ENCODE measurements at places on chromosomes 3 and 15.

DNA sequence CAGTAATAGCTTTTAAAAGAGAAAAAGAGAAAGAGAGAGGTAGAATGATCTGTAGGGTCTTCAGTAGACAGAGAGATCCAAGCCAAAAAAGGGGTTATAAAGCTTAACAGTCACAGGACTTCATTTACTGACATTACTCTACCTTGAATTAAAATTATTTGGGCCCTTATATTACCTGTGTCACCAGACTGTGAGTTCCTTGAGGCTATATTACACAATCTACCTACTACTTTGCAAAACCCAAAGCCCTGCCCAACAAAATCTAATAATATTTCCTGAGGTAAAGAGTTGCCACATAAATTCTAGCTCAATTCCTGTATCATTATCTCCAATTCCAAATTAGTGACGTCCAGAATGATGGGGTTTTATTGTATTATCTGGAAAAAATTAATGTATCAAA is 1.9 kb downstream of the UBR1 start:
- no peak for DNase-seq

DNA sequence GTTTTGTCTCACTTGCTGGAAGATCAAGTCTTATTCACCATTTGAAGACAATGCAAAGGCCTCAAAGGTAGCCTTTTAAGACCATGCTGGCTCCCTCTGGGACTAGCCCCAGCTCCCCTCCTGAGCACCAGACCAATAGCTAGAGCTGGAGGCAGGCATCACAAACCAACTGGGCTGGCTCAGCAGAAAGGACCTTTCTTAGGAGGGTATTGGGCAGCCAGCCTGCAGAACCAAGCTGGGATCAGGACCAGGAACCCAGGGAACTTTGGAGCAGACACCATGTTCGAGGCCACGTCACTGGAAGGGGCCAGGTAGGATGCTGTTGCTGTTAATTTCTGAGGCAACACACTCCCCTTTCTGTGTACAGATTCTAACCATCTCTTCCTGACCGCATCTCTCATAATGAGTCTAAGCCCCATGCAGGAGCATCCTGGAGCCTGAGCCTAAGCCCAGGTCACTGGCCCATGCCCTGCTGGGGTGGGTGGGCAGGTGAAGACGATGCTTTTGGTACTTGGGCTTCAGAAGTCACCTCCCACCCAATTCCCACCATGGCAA is 81.4 kb upstream of the KLF13 start:
- DNase-seq, result no peak

GRCh38 chr3:42183991-42184632 is 81.9 kb downstream of the CCK start:
- DNase-seq, result no peak

DNA sequence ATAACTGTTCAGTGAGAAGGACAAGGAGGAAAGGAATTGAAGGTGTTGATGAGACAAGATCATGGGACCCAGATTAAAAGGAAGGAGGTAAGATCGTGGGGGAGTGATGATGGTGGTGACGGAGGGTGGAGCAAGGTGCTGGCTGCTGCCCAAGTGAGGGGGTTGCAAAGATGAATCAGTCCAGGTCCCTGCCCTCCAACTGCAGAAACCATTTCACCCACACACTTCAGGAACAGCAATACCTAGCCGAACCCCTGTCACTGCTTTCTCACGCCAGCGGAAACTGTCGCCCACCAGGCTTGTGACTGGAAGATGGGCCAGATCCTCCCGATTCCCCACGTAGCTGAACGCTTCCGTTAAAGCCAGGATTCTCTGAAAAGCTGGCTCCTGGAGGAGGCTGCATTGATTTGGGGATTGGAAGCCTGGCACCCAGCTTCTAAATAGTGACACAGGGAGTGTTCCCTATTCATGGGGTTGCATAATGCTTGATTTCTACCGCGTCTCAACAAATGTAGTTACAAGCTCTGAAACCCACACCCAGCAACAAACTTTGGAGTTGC is 3.2 kb upstream of the LSG1 start:
- DNase-seq, result no peak

GRCh38 chr15:28208583-28208982 is 109.5 kb upstream of the OCA2 start:
- no peak for DNase-seq

DNA sequence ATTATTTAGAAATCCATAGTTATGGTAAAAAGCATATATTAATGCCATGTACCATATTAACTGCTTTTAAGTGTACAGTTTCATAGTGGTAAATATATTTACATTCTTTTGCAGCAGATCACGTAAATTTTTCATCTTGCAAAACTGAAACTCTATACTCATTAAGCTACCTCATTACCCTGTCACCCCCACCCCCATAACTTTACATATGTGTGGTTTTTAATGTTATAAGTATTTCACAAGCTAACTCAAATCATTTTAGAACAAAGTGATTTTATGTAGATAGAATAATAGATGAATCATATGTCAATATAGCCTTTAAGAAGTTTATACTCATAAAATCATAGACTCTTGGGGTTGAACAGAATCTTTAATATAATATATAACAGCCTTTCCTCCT is 7.1 kb upstream of the TP63 start:
- no peak for DNase-seq

DNA sequence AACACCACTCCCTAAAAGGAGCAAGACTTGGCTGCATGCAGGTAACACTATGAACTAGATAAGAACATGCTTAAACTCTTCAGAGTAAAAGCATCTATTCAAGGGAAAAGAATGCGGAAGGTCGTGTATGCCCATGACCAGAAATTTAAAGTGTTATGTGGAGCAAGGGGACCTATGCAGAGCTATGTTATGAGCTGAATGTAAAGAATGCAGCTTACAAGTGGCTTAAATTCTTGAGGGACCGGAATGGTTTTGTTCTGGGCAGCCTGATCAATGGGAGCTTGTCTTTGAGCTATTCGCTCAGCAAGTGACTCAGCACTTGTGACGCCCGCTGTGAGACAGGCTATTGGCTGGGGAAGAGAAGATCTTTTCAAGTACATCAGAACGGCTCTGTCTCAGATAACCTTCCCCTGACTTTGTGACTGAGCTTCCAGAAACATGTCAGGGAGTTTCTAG is 367.5 kb upstream of the THBS1 start:
- peak; percentile 15 for DNase-seq

DNA sequence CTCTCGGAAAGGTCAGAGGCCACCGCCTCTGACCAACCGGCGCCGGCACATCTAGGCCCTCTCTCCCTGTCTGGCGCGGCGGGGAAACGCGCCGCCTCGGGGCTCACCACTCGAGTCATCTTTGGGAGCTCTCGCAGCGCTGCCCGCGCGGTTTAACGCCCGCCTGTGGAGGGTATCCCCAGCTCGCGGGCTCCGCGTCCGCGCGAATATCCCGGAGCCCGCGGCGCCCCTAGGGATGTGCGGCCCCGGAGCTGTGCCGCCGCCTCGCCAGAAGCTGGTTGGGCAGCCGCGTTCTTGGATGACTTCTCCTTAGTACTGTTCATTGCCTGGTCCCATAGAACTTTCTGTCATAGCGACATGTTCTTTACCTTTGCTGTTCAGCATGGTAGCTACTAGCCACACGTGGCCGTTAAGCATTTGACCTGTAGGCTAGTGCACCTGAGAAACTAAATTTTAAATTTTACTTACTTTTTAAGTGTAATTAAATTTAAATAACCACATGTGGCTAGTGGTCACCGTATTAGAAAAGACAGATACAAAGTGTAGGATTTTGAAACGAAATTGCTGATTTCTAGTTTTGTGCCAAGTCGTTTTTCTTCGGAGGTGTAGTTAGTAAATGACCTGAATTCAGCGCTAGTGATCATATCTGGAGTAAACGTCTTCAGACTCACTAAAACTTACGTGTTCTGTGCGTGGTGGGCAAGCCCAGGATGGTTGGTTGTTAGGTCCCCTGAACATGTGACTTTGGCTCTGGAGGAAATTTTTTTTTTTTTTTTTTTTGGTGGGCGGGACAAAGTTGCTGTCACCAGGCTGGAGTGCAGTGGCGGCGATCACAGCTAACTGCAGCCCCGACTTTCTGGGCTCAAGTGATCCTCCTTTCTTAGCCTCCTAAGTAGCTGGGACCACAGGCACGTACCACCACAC is 835 bp downstream of the ARIH2 start:
- DNase-seq, result peak; percentile 25

- no peak for DNase-seq
These were observed 15.8 kb downstream of the TBC1D21 start for GRCh38 chr15:73889053-73889761.

DNA sequence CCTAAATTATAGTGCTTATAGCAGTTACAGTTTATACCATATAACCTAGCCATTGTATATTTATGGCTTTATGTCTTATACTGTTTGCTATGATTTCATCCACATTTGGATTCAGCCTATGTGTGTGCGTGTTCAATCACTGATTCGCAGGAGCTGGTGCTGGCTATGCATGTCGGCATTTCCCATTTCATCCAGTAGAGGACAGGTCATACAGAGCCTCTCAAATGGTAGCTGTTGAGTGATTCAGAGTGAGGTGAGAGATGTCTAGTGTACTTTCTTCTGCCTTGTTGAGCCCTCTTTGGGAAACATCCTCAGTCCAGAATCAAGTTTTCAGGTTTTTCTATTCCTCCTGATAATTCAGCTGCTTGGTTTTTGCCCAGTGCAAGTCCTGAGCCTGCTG is 76.1 kb downstream of the FRMD4B start:
- peak; percentile 54 for DNase-seq

DNA sequence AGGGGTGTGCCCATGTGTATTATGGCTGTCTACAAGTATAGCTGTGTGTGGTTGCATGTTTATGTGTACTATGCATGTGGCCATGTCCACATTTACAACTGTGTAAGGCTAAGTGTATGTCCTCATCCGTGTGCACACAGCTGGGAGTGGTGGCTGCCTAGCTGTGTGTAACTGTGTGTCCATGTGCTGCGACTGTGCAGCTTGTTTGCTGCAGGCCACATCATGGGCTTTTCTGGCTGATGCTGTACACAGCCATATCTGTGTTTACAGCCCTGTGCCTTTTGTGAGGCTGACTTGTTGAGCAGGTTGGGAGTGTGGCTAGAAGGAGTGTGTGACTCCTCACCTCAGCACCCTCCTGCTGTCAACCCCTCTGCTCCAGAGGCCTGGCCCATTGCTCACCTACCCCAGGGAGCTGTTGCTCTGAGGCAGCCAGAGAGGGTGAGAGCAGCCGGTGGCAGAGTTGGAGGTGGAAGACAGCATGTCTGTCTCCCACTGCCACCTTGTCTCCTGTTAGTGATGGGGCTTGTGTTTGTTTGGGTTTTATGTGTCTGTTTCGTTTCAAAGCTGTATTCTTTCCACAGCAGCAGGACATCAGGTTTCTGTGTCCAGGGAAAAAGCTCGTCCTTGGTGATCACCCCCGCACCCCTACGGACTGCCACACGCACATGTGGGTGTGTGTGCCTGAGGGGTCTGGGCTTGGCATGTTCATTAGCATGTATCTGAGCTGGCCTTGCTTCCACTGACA is 1.4 kb upstream of the GRM2 start:
- no peak for DNase-seq

GRCh38 chr3:128967748-128968355 is 26.0 kb downstream of the CFAP92 start:
- no peak for DNase-seq

DNA sequence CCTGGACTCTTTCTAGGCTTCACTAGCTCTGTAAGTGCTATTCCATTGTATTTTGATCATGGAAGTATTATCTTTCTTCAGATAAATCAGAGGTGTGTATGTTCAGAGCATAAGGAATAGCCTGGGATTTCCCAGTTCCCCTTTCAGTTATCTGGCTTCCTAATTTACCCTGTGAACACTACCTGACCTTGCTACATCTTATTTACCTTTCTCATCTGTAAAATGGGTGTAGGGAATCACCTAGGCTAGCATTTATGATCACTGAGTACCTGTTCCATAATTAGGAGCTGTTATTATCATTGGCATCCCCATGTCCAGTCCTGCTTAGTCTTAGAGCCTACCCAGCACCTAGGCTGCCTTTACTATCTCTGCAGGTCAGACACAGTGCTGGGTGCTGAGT is 149.3 kb upstream of the NR2F2 start:
- DNase-seq, result no peak

DNA sequence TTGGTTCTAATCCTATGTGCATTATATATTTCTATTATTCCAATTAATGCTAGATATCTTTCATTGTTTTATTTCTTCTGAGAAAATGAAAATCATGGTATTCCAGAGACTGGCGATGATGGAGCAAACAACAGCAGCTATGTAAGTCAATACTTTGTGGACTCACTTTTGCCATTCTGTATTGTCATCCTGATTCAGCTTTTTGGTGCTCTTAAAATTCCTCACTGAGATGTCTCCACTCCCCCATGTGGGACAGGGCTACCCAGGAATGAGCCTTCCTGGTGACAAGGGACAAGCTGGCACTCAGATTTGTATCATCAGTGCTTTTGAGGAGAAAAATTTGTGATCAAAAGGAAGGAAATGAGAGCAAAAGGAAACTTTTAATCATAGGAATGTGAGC is 56.7 kb upstream of the XCR1 start:
- DNase-seq, result no peak

DNA sequence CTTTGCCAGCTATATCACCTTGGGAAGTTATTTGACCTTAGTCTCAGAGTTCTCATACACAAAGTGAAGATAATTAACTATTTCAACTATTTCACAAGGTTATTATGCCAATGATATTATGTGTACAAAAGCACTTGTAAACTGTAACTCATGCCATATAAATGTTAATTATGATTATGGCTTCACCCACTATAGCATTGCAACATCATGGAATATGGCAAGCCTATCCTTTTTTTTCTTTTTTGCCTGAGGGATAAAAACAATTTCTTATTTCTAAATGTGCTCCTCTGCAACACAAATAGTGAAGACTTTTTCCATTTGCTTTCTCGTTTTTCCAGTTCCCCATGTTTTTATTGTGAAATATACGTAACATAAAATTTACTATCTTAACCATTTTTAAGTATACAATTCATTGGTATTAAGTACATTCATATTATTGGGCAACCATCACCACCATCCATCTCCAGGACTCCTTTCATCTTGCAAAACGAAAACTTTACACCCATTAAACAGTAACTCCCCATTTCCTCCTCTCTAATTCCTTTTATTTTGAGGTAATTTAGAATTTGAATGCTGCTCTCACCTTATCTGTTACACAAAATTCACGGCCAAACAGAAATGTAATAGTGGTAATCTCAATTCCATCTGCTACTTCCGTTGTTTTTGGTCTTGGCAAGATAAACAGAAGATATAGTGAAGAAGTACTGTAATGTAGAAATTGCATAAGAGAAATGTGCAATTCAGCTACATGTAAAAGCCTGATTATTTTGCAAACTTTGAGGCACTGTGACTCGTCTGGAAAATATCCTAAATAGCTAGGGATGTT is 46.3 kb downstream of the NANOGP8 start:
- peak; percentile 58 for DNase-seq

- peak; percentile 79 for DNase-seq
These were observed at the start of the genes DTX3L and PARP9 for GRCh38 chr3:122564155-122564912. TSS of gene DTX3L (plus strand) at chr3:122564338. CDS start at chr3:122564427, 89 bp downstream. TSS of gene PARP9 (minus strand) at chr3:122564300. CDS start at chr3:122559620, 4,680 bp downstream.

DNA sequence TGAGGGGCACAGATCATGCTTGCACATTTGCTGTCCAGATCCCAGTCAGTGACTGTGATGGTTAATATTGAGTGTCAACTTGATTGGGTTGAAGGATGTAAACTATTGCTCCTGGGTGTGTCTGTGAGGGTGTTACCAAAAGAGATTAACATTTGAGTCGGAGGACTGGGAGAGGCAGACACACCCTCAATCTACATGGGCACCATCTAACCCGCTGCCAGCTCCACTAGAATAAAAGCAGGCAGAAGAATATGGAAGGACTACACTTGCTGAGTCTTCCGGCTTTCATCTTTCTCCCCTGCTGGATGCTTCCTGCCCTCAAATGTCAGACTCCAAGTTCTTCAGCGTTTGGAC is 5.1 kb downstream of the GP9 start:
- no peak for DNase-seq

- peak; percentile 30 for DNase-seq
These were observed 122.2 kb downstream of the SYNPR start for GRCh38 chr3:63400246-63400860.

- no peak for DNase-seq
These were observed 499.6 kb upstream of the CCDC54 start for GRCh38 chr3:106877627-106878026.
